Trophoblast cell (in vitro differentiated cells and primary cell): ENCODE measurements at places on chromosomes 6 and 20.
A peak's percentile ranks its signal among the peaks of the same experiment; 100 is the strongest.

GRCh38 chr6:21188505-21189223, 404.9 kb upstream of the SOX4 start:
- peaks cover 3% of the 10 kb centered on the region for H3K4me1 ChIP-seq
- no peak overlapping the region for H3K27ac ChIP-seq
- no peaks in the 10 kb centered on the region for H3K36me3 ChIP-seq
- H3K4me3 ChIP-seq = no peak overlapping the region
- no peak for DNase-seq
- no peaks in the 10 kb centered on the region for H3K27me3 ChIP-seq

GRCh38 chr6:166515072-166515810, 71.2 kb downstream of the RAMACL start:
- H3K27me3 ChIP-seq = no peaks in the 10 kb centered on the region
- H3K4me1 ChIP-seq = no peaks in the 10 kb centered on the region
- H3K36me3 ChIP-seq = peaks cover 4% of the 10 kb centered on the region

- no peak for DNase-seq
- H3K36me3 ChIP-seq = no peaks in the 10 kb centered on the region
- H3K27ac ChIP-seq = no peak overlapping the region
These were observed 43.3 kb downstream of the TMEM170B start for GRCh38 chr6:11580686-11581405.

- H3K4me1 ChIP-seq = no peaks in the 10 kb centered on the region
- H3K27me3 ChIP-seq = no peaks in the 10 kb centered on the region
- DNase-seq = no peak
These were observed 36.8 kb downstream of the PMEPA1 start for GRCh38 chr20:57672953-57673575.

DNA sequence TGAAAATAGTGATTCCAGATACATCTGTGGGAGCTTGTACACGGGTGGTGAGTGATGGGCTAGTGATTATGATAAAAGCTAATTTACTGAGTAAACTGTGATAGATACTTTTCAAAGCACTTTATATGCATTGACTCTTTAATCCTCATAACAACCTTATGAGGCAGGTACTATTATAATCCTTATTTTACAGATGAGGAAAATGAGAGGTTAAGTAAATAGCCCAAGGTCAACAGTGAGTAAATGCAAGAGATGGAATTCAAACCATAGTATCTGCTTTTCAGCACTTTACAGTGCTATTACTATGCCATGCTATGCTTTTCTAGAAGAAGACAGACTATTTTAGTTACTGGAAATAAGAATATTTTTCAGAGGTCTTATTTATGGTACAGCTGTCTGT, 320.9 kb upstream of the CITED2 start:
- no peaks in the 10 kb centered on the region for H3K27me3 ChIP-seq
- no peak overlapping the region for H3K27ac ChIP-seq
- no peak for DNase-seq
- no peak overlapping the region for H3K4me3 ChIP-seq
- no peaks in the 10 kb centered on the region for H3K4me1 ChIP-seq

GRCh38 chr6:104987218-104987617, 30.3 kb downstream of the LIN28B start:
- no peak overlapping the region for H3K4me3 ChIP-seq
- DNase-seq = peak; percentile 70
- no peaks in the 10 kb centered on the region for H3K27me3 ChIP-seq
- no peaks in the 10 kb centered on the region for H3K4me1 ChIP-seq

- no peaks in the 10 kb centered on the region for H3K27me3 ChIP-seq
- DNase-seq = no peak
- H3K4me1 ChIP-seq = peaks cover 10% of the 10 kb centered on the region
- H3K36me3 ChIP-seq = no peaks in the 10 kb centered on the region
- H3K4me3 ChIP-seq = no peak overlapping the region
These were observed 244.3 kb downstream of the PTPRT start for GRCh38 chr20:42945234-42945994.
